ENCODE measurements at places on chromosomes 1 and 21.

DNA sequence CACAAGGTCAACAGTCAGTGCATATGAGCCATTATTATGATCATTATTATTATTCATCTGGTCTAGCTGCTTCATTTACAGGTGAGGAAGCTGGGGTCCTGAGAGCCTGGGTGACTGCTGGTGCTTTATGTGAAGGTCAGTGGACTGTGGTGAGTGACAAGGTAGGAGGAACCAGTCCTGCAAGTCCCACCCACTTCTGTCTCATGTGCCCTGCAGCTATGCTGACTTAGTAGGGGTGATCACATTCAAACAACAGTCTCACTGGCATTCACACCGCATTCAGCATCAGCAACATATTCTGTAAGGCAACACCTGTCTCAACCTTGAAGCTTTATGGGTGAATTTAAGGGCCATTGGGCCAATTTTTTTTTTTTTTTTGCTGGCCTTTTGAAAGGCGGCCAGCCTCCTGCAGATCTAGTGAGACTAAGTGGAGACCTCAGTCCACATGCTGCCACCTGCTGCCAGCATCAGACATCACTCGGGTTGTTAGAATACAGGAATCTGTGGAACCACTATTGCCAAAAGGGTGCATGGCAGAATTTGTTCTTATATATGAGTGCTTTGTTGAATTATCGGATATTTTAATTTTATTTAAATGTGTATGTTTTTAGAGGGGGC is 59.9 kb upstream of the CACNA1E start:
- DNase-seq: peak; percentile 25

DNA sequence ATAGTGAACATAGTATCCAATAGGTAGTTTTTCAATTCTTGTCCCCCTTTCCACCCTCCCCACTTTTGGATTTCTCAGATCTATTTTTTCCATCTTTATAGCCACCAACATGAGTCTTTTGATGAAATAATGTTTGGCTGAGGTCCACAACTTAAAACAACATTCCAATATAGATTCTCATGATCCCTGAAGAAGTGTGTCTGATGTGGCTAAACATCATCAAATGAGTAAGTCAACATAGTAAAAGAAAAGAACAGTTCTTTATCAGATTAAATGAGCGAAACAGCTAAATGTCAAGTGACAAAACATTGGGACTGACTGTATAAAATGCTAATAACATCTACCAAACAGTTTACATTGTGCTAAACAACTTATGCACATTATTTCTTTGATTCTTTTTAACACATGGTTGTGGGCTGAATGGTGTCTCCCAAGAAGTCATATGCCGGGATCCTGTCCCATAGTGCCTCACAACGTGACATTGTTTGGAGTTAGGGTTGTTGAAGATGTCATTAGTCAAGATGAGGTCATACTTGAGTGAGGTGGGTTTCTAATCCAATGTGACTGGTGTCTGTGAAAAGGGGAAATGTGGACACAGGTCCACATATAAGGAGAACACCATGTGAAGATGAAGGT is 453.6 kb downstream of the LTN1 start:
- no peak for DNase-seq

DNA sequence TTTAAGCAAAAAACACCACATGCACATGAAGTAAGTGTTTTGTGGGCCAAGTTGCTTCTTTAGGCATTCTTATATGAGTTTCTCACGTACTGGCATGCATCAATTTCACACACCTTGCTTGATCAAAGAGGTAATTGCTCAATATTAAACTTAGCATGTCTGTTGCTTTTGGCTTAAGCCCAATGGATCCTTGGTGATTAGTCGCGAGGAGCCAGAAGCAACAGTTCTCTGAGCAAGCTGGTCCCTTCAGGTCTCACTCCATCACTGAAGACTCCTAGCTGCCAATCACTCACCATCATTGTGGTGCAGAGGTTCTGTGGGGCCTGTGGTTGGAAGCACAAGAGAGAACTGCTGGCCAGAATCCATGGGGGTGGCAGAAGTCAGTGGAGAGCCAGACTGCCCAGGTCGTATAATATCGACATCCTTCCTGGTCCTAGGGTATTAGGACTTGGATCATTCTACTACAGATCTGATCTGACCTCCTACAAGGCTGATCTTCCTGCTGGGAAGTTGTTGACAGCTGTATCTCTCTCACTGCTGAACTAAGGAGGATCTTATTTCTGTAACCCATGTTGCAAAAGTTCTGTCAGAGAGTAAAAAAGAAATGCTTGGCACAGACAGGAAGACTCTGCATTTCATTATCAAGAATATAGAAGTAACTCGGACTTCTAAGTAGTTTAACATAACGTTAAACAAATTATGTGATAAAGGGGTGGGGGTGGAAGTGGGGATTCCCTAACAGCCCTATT is 140.5 kb downstream of the NTPCR start:
- no peak for DNase-seq

GRCh38 chr21:41802198-41802584 is 35.3 kb upstream of the RIPK4 start:
- no peak for DNase-seq

- DNase-seq: no peak
Observed at GRCh38 chr1:191546803-191547202, 611.5 kb upstream of the RGS18 start.

DNA sequence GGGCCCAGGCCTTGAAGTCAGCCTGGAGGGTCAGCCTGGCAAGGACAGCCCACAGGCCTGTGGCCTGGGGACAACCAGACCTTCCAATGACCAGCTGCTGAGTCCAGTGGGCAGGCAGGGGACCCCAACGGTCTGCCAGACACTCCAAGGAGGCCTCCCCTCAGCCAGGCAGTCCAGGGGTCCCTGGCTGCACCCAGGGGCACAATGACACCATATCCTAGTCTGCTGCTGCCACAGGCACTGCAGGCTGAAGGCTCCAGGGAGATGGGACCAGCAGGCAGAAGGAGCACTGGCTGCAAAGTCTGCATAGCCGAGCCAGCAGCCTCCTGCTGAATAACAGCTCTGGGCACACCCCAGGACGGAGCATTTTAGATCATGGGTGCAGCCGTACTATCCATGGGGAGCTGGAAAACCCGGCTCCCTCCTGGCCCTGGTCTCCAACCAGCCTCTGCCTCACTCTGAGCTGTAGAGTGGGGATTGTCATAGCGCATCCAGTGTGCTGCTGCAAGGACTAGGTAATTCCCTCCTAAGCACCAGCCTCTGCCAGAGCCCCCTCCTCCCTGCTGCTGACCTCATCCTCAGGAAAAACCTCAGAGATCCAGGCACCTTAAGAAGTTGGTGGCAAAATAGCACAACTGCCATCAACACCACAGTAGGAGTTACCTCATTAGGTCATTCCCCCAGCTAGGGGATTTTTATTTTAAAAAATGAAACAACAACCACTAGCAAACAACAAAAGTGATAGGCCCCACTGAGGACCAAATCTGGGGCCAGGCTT is 4.8 kb upstream of the LAPTM5 start:
- no peak for DNase-seq

DNA sequence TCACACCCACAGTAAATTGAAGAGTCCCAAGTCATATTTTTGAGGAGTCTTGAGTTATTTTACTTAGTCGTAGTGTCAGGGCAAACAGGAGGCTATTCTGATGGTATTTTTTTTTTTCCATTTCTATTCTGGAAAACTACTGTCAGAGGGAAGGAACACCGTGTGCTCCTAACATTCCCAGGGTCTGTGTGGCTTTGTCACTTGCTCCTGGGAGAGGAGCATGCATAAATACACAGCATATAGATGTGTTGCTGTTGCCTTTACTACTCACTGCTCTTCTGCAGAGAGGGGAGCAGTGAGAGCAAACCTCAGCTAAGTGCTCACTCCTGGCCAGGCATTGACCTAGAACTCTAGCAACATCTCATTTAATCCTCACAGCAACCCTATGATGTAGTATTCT is 45.8 kb downstream of the COLGALT2 start:
- DNase-seq: no peak

DNA sequence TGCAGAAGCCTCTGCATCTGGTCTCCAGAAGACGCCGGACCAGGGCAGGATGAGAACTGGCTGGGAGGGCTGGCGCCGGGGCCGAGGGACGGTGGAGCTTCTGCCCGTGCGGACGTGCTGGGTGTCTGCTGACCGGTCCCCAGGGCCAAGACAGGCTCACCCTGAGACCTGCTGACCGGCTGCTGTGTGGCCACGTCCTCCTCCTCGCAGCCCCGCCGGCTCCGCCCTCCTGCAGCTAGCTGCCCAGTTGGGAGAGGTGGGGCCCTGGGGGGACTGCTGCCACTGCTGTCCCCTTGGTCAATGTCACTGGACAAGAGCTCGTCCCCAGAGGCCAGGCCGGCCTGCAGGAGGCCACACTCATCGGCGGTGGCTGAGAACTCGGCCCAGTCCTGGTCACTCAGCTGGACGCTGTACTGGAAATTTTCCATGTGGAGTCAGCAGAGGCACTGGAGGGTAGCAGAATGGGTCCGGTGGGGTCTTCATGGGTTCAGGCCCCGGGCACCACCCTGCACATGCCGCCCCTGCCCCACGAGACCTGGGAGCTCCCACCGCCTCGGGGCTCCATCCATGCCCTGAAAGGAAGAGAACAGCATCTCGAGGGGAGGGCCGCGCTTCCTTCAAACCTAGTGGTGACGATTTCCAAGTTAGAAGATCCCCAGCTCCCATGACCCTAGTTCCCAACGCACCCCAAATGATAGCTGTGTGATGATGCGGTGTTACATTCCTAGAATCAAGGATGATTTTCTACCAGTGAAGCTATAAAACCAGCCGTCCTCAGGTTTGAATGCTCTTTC is 1.1 kb downstream of the PERM1 start:
- no peak for DNase-seq

GRCh38 chr1:30652152-30652841 is 71.1 kb downstream of the MATN1 start:
- no peak for DNase-seq

DNA sequence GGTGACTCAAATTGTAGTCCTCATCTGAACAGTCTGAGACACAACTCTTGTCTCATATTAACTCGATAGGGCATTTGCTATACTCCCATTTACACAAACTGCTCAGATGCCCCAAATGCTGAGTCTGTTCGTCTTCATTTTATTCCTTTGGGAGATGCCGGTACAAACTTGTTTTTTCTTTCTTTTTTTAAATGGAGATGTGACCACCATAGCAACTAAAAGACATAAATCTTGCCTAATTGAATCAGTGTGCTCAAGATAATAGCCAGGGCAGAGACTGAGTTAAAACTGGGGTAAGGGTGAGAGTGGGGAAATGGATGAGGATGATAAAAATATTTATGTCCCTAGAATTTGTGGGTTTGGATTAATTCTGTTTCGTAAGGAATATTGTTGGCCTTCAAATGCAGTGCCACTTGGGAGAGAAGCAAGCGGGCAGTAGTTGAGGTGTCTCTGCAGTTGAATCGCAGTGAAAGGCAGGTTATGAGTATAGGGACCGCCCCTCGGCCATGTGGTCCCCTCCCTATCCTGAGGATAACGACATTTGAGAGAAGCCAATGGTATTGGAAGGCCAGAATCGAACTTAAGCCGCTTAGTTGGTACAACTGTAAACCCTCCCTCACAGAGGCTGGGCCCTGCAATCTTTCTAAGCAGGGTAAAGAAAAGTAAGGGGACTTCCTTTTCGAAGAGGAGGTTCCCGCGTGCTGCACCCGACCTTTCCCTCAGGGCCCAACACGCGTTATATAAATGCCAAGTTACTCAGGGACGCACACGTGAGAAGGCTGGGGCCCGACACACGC is 859 bp upstream of the LRRC8B start:
- peak; percentile 72 for DNase-seq

- no peak for DNase-seq
Observed at GRCh38 chr1:151391079-151391563, 8.3 kb upstream of the PSMB4 start.

- no peak for DNase-seq
Observed at GRCh38 chr1:47515164-47515789, 77.4 kb downstream of the FOXD2 start.

DNA sequence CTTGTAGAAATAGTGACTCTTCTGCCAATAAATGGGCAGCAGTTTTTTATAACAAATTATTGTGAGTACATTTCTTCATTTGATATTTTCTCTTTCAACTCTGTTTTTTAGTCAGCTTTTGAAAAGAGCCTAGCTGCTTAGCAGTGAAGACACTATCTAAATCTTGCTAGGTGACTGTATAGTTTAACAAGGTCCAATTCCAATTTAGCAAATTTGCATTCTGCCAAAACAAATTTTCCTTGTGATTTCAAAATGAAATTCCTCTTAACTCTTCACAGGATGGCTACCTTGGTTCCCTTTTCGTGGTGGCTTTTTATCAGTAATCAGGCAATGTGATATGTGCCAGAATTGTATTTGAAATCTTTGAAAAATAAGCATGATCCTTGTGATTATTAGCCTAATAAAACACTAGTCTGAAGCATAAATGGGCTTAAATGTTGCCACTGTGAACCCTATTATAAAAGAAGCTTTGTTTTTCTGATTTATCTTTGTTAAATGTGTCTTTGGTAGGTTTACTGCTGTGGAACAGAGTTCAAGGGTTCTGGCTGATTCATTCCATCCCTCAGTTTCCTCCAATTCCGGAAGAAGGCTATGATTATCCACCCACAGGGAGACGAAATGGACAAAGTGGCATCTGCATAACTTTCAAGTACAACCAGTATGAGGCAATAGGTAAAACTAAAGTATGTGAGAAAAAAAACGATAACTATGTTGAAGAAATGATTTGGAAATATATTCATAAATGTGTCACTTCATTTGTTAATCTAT is 12.2 kb downstream of the DNASE2B start:
- no peak for DNase-seq

- DNase-seq: no peak
Observed at GRCh38 chr1:203592156-203592555, 34.5 kb upstream of the ATP2B4 start.

GRCh38 chr1:236065509-236066005 is 667 bp upstream of the NID1 start:
- no peak for DNase-seq

DNA sequence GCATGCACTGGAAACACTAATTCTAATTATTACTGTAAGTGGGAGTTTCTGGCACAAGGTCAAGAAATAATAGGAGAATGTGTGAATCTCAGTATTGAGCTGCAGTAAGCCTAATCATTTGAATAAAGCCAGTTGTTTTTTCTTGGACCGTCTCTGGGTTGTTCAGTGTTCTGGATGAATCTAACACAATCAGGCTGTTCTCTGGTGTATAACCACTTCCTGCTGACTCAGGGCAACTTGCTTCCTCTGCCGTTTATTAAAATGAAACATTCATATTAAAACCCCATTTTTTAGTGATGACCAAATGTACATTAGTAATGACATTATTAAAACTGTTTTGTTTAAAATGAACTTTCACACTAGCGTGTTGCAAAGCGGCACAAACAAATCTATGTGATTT is 273.1 kb upstream of the SNX7 start:
- DNase-seq: no peak

- DNase-seq: no peak
Observed at GRCh38 chr21:41472753-41473548, 35.0 kb downstream of the TMPRSS2 start.

- no peak for DNase-seq
Observed at GRCh38 chr1:92482665-92483609, 3.8 kb downstream of the GFI1 start.

- DNase-seq: no peak
Observed at GRCh38 chr1:154519591-154519991, 17.4 kb upstream of the SHE start.

- DNase-seq: no peak
Observed at GRCh38 chr21:37199057-37199924, 67.8 kb downstream of the VPS26C start.

- DNase-seq: peak; percentile 22
Observed at GRCh38 chr21:33069994-33070743, at the start of gene OLIG1. TSS of gene OLIG1 (plus strand) at chr21:33070141. CDS start at chr21:33070247, 106 bp downstream.

Data from stimulated activated CD4-positive, alpha-beta T cell treated with anti-CD3 and anti-CD28 coated beads, Interleukin-4, amount 100 ng/mL, for 24 hours (primary cell).